ENCODE measurements at places on chromosomes 6 and 20.

- DNase-seq, result no peak
Measured at GRCh38 chr20:40506537-40506939, 182.5 kb downstream of the MAFB start.

- DNase-seq, result no peak
Measured at GRCh38 chr20:8940326-8940725, 128.6 kb upstream of the PLCB4 start.

GRCh38 chr6:152625213-152625612 is 11.9 kb downstream of the SYNE1 start:
- DNase-seq, result no peak

GRCh38 chr20:4667371-4667773 is 54.3 kb upstream of the PRND start:
- DNase-seq, result no peak

- no peak for DNase-seq
Measured at GRCh38 chr6:105804000-105804399, 282.1 kb upstream of the PRDM1 start.

DNA sequence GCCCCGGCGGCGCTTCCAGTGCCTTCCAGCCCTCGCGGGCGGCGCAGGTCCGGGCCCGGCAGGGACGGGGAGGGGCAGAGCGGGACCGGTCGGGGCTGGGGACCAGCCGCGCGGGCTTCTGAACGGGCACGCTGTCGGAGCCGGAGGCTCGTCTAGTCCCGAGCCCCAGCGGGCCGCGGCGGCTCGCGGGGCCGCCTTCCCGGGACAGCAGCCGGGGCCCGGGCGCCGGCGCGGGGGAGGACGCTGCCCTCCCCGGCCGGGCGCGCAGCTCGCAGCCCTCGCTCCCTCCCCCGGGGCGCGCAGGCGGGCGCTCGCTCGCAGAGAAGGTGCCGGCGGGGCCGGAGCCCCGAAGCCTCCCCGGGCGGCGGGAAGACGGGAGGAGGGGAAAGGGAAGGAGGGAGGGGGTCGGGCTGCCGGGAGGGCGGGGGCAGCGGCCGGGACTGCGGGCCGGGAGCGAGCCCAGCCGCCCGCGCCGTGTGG is 696 bp upstream of the SIRPA start:
- DNase-seq, result no peak

DNA sequence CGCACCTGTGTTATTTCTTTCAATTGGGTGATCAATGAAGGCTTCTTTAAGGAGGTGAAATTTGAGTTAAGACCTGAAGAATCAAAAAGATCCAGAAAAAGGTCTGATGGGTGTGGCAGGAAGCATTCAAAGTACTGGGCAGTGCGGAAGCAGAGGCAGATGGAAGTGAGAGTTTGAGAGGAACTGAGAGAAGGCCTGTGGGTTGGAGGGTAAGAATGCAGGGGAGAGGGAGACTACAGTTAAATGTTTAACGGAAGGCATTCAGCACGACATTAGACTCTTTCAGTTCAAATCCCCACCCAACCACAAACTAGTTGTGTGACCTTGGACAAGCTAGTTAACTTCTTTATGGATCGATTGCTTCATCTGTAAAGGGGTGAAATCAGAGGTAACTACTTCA is 50.5 kb upstream of the GCM1 start:
- DNase-seq, result no peak

DNA sequence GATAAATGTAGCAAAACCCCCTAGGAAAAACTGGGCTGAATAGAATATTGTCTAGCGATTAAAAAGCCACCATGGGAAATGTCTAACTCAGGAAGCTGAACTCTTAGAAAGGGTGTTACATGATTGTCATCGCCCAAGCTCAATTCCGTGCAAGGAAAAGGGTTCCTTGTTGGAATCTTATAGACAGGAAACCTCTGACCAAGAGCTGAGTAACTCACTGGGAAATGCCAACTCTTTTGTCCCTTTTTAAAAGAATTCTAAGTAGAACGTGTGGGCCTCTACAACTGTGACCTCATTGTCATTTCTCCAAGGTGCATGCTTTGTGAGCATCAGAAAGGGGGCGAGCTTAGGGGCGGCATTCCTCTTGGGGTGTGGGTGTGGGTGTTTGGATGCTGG is 88.1 kb downstream of the SYNJ2 start:
- no peak for DNase-seq

GRCh38 chr6:138509371-138509770 is 10.1 kb upstream of the NHSL1 start:
- DNase-seq, result no peak

DNA sequence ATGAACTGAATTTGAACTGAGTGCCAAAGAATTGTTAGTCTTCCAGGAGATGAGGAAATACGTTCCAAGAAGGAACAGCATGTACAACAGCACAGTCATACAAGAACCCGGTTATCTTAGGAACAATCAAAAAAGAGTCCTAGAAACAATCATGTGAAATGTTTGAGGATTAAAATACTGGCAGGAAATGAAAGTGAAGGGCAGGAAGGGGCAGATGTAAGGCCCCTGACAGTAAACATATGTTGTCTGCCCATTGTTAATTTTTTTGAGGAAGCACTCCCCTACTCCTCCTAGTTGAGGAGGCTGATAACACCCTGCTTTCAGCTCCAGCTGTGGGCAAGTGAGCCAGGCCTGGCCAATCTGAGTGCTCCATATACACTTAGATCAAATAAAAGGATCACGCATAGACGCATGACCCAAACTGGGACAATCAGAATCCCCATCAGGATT is 220.9 kb downstream of the HACE1 start:
- no peak for DNase-seq

DNA sequence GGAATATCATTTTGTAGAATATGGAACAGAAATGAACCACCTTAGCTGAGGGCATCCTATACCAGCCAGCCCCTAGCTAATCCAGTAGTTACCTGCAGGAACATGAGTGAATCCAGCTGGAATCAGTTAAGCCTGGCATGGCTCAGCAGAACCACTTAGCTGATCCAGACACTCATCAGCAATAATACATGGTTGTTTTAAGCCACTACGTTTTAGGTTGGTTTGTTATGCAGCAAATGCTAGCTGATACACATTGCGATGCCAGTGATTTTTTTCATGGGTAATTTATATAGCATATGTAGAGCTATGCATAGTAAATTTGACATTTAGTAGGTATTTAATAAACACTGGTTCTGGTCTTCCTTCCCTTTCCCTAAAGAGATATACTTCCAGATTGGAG is 201.9 kb upstream of the JAG1 start:
- DNase-seq, result no peak

GRCh38 chr20:7938058-7938457 is 2.2 kb downstream of the HAO1 start:
- DNase-seq, result no peak

GRCh38 chr20:61556673-61557072 is 304.6 kb downstream of the CDH4 start:
- no peak for DNase-seq

DNA sequence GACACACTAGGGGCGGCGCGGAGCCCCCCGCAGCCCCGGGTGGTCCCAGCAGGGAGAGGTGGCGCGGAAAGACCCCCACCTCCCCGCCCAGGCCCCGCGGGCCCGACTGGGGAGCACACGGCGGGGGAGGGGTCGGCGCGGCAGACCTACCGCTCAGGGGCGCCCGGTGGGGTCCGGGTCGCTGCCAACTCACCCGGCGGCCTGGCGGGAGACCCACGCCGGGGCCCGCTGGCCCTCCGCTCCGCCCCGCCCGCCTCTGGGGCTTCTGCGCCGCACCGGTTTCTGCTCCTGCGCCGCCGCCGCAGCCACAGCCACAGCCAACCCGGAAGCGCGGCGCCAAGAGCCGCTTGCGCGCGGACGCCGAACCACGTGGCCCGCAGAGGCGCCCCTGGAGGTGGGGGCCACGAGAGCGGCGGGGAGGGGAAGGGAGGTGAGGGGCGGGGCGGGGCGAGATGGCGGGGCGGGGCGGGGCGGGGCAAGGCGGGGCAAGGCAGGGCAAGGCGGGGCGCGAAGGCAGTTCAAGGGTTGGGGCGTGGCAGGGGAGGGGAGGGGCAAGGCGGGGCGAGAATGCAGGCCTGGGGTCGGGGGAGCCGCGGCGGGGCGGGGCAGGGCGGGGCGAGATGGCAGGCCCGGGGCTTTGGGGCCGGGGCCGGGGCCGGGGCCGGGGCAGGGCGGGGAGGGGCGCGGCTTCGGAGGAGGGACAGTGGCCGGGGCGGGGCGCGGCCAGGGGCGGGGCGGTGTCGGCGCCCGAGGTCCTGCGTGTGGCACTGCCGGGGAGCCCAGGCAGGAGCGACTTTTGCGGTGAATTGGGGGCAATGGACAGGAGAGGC is at the start of gene ZBTB24:
Gene ZBTB24, minus strand, starts transcription at position 315 of the 830 bp plus-strand sequence. CDS start 1,193 bp downstream, outside the sequence.
- peak; percentile 19 for DNase-seq

- DNase-seq, result no peak
Measured at GRCh38 chr6:110699780-110700179, 115.5 kb downstream of the CDK19 start.

DNA sequence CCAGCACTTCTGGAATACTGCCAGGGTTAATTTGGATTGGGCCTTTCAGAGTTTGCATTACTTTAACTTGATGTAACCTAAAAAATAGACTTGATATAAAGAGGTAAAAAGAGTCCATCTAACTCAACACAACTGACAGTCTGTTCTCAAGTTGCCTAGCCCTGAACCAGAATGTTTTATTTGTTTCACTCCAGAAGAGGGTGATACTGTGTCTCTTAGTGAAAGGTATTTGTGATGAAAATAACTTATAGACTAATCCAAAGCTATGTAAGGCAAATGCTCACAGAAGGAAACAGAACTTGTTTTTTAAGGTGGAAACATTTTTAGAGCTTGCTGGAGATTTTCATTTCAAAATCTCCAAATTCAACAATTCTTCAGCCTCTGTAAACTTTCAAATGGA is 469.1 kb upstream of the RUNX2 start:
- DNase-seq, result no peak

- DNase-seq, result no peak
Measured at GRCh38 chr20:57529160-57529585, 4.2 kb upstream of the CTCFL start.

GRCh38 chr6:39801456-39802251 is 9.5 kb downstream of the DAAM2 start:
- no peak for DNase-seq

DNA sequence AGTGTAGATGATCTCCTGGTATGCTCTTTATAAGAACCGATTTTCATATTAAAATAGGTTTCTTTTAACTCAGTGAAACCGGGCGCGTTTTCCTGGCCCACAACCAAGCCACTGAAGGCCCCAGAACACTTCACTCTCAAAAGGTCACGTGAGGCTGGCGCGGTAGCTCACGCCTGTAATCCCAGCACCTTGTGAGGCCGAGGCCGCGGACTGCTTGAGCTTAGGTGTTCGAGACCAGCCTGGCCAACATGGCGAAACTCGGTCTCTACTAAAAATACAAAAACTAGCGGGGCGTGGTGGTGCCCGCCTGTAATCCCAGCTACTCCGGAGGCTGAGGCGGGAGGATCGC is 402 bp upstream of the TAF8 start:
- DNase-seq, result no peak

GRCh38 chr20:58737198-58737597 is 44.6 kb downstream of the NPEPL1 start:
- DNase-seq, result no peak

DNA sequence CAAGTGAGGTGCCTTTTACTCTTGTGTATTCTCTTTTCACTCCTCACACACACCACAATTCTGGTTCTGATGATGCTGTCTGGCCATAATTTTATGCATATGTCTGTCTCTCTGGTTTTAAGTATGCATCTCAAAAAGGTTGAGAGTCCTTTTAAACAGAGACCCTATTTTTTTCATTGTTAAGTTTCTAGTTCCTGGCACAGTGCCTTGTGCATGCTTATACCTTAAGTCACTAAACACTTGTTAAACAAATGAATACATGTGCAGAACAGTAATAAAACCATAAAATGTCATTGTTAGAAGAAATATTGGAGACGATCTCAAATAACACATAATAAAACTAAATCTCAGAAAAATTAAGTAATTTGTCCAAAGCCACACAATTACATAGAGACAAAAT is 7.9 kb downstream of the ROS1 start:
- DNase-seq, result no peak

GRCh38 chr6:139777202-139777970 is 402.9 kb upstream of the CITED2 start:
- no peak for DNase-seq

- DNase-seq, result no peak
Measured at GRCh38 chr6:44094403-44095242, 32.6 kb downstream of the MRPL14 start.

GRCh38 chr6:83985715-83986114 is 47.9 kb upstream of the MRAP2 start:
- DNase-seq, result no peak

DNA sequence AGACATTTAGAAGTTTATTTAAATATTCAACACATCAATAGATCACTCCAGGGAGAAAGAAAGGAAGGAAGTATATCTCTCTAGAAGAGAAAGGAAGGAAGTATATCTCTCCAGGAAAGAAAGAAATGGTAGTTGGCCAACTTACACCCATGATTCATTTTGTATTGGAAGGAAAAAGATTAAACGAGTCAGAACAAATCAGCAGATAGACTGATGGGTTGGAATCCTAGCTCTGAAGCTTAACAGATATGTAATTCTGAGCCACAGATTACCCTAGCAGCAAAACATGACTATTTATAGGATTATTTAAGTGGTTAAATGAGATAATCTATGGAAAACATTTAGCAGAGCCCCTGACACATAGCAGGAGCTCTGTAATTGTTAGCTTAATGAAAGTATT is 27.1 kb downstream of the COL12A1 start:
- DNase-seq, result no peak

GRCh38 chr6:102064142-102064541 is 670.6 kb downstream of the GRIK2 start:
- DNase-seq, result no peak

DNA sequence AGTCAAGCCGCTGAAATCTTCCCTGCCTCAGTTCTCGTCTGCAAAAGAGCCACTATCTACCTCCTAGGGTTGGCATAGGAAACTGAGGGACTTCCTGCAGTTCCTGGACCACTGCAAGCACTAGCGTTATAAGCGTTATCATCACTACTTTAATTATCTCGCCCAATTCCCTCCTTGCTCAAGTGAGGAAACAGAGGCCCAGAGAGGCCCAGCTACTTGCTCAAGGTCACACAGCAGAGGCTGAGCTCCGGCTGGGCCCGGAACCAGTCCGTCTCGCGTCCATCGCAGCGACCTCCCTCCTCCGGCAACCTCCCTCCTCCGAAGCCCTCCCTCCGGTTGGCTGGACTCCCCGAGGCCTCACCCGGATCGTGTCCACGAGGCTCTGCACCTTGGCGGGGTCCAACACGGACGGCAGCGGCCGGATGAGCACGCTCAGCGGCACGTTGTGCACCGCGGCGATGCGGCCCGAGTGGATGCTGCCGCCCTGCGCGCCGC is 338 bp downstream of the SRXN1 start:
- no peak for DNase-seq

All from cortex of kidney (tissue), 1 donor.